ENCODE measurements at places on chromosomes 2 and 18. TPM values are rescaled to one million over a fixed set of nuclear protein-coding genes. Genes with fewer than 3 reads are reported as not detected.

- no peak for DNase-seq
These were observed 1118.5 kb downstream of the TSN start for GRCh38 chr2:122873951-122874350.

SERPINB10 gene
- total RNA-seq = 0.41 TPM

GRCh38 chr2:101805152-101806088, 107.9 kb downstream of the MAP4K4 start:
- DNase-seq = no peak

DNA sequence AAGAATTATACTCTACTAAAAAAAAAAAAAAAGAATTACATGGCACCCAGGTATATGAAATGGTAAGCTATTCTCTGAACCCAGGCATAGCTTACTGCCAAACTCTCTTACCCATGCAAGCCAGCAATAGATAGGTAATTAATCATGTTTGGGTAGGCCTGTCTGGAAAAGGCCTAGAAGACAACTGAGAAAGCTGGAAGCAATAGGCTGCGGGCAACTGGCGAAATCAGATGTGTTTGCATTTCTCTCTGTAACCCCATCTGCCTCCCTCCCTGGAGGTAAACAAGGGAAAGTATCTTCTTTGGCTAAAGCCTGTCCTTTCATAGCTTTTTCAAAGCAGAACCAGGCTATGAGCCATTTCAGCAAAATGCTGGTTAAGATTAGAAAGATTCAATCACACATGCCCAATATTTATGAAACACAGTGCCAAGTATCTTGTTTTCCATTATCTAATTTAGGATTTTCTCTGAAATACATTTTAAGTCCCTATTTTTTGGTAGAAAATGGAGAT, 934.8 kb upstream of the DDX18 start:
- DNase-seq = no peak

ZNF396 gene
- 4.1 TPM for total RNA-seq

- no peak for DNase-seq
These were observed 56.1 kb upstream of the DLGAP1 start for GRCh38 chr18:4511166-4511565.

DNA sequence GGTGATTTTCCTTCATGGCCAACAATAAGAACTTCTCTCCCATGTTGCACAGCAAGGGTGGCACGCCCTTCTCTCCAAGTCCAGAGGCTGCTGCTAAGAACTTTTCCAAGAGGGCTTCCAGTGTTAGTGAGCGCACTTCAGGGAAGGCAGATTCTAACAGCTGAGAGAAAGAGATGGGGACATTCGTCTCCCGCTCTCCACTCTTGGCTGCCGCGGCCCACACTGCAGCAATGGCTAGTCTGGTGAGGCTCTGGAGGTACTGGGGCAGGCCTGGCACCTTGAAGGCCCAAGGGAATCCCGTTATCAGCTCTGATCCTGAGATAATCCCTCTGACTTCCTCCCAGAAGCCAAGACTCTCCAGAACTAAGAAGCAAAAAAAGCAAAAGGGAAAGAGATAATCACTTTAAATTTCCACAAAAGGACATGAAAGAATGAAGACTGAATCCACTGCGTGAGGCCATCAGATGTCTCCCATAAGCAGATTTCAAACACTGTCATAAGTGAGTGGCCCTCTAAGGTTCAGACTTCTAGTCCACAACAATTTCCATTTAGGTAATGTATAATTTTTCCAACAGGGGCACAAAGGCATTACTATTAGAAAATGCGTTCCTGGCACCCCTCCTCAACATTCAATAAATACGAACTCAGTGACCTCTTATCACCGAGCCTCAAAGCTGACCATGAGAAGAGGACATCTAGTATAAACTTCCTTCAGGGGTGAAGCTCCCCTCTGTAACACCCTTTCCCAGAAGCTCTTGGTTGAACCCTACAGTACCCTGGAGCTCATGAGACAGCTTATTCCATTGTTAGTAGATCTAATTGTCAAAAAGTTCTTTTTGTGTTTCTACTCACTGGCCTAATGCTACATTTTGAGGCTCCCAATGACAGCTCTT, 66.7 kb upstream of the ZFP36L2 start:
- DNase-seq = no peak

GRCh38 chr18:49692906-49693716, 120.2 kb downstream of the ACAA2 start:
- no peak for DNase-seq

GRCh38 chr2:239589833-239590232, 189.0 kb upstream of the HDAC4 start:
- no peak for DNase-seq

RTP5 gene
- 2.4 TPM for total RNA-seq

IL1A gene
- total RNA-seq = 0.41 TPM

DNA sequence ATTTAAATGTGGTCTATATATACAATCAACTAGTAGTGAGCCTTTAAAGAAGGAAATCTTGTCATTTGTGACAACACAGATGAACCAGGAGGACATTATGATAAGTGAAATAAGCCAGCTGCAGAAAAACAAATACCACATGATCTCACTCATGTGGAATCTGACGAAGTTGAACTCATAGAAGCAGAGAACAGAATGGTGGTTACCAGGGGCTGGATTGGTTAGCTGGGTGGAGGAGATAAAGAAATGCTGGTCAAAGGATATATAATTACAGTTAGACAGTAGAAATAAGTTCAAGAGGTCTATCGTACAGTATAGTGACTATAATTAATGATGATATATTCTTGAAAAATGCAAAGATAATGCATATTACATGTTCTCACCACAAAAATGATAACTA, 267.9 kb downstream of the FBXO15 start:
- no peak for DNase-seq

DNA sequence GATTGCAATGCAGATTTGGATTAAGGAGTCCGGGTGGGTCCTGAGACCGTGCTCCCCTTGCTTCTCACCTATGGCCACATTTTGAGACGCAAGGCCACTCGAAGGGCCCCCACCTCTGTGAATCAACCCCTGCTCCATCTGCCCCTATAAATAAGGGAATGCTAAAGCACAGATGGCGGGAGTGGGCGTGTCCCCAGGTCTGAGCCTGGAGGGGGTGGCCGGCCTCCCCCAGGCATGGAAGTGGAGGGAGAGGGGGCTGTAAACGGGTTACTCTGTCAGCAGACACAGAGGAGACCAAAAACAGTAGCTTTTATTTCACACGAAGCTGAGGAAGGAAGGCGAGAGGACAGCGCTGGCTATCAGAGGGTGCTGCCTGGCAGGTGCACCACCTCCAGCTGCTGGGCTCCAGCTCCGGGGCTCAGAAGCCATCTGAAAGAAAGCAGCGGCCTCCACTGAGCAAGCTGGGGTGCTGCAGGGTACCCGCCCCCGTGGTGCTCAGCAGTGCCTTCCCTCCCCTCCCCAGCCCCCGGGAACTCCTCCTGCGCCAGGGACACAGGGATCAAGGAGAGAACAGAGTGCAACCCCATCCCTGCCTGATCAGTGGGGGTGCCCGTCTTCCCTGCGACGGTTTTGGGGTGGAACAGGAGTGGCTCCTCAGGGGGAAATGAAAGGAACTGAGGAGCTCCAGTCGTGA, 56.7 kb upstream of the RAB6C start:
- no peak for DNase-seq

- no peak for DNase-seq
These were observed 30.6 kb upstream of the FAM237A start for GRCh38 chr2:206611736-206612135.

DNA sequence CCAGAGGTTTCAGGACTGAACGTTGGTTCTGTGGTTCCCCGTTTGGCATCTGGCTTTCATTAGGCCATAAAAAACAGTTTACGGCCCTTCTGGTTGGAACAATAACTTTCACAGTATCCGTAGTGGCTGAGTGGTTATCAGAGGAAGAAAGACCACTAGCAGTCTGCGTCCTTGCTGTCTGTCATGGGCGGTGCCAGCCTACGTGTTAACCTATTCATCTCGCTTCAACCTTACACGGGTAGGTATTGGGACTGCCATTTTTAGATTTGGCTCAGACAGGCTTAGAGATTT, 42.6 kb upstream of the ROCK2 start:
- DNase-seq = no peak

- no peak for DNase-seq
These were observed 295.0 kb downstream of the RAD51AP2 start for GRCh38 chr2:17223211-17223610.

SERPINB2 gene
- total RNA-seq = not detected

DNA sequence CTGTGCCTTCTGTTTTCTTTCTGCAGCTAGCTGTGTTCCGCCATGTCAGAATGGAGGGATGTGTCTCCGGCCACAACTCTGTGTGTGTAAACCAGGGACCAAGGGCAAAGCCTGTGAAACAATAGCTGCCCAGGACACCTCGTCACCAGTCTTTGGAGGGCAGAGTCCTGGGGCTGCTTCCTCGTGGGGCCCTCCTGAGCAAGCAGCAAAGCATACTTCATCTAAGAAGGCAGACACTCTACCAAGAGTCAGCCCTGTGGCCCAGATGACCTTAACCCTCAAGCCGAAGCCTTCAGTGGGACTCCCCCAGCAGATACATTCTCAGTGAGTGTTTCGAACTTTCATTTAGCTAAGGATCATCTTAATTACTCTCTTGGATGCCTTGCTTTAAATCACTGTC, 74.1 kb downstream of the LTBP1 start:
- DNase-seq = no peak

GRCh38 chr2:223853425-223853837, 16.0 kb upstream of the AP1S3 start:
- no peak for DNase-seq

C2orf92 gene
- 3.3 TPM for total RNA-seq

- no peak for DNase-seq
These were observed 23.9 kb upstream of the CRACDL start for GRCh38 chr2:98959810-98960507.

DNA sequence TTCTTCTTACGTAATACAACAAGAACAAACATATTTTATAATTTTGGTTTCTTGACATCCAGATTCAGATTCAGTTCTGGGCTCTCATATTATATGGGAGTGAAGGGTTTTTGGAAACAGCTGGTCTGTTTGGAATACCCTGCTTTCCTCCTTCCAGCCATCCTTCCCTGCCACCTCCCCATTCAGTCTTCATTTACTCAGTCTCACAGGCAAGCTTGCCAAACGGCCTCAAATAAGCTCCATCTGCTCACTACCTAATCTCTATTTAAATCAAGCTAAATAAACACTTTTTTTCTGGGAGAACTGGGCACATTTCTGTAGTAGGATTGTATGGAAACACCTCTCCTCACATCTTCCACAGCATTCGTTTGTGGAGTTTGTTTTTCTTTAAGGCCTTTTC, 147.5 kb downstream of the RND3 start:
- no peak for DNase-seq

DNA sequence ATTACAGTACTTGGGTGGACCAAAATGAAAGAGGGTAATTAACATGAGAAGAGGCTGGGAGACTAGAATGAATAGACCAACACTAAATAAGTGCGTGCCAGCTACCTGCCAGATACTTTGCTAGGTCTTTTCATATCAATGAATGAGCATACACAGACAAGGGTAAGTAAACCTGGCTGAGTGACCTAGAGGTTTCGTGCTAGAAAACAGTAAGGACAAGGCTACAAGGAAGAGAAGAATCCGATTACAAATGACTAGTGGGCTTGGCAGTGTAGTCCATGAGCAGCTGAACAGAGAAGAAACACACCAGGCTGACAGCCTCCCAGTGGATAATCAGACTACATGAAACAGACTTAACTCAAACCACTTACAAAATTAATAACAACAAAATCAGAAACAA, 64.6 kb downstream of the THADA start:
- DNase-seq = no peak

DNA sequence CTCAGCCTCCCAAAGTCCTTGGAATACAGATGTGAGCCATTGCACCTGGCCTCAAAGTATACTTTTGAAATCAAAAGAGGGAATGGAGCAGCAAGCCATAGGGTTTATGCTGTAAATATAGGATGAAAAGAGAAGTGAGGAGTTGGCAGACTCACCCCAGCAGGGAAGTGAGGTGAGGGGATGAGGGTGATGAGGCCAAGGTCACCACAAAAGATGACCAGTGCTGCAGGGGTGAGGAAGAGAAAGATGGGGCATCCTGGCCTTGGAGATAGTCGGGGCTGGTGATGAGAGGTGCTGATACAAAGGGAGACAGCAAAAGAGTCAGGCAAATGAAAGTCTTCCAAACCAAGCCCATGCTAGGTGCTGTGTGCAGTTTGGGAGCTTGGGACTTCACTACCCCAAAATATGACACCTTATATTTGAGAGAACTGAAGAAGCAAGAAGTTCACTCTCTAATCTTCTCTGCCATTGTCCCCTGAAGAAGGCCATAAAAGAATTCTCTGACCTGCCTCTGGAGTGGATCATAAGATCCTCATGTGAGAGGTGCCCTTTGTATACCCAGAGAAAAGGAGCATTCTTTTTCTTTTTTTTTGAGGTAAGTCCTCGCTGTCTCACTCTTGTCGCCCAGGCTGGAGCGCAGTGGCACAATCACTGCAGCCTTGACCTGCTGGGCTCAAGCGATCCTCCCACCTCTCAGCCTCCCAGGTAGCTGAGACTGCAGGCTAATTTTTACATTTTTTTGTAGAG, 31.0 kb downstream of the TGIF1 start:
- no peak for DNase-seq

DNA sequence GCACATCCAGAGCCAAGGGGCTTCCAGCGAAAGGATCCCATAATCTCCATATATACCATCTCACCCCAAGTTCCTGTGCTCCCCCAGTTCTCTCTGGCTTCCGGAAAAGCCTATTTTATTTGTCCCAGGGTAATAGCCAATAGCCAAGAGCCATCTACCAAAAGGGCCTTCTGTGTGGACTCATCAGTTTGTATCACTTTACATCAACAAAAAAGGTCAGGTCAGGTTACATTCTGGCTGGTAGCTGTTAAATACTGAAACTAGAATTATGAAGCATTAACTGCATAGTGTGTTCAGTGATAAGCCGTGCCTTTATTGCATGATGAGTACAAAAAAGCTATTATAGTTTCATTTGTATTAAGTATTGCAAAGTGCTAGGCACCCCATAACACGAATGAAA, 223.7 kb downstream of the IRS1 start:
- no peak for DNase-seq

DNA sequence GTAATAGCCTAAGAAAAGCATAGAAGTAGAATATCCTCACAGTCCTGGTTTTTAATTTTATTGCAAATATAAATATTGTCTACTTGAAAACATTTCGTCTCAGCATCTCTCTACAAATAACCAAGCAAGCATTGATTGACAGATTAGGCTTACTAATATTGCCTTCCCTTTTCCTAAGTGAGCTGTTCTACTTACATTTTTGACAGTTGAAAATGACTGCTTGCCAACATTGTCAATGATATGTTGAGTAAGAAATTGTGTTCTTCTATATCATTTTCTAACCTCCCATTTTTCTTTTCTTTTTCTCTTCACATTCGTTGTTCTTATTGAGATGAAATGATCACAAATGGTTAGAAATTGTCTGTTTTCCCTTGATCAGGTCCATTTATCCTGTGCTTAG, 47.0 kb upstream of the STK39 start:
- no peak for DNase-seq

- no peak for DNase-seq
These were observed 169.6 kb downstream of the FMNL2 start for GRCh38 chr2:152504618-152505017.

Measured in frontal cortex (tissue), 4 donors.